ENCODE measurements at places on chromosomes 4 and X.

DNA sequence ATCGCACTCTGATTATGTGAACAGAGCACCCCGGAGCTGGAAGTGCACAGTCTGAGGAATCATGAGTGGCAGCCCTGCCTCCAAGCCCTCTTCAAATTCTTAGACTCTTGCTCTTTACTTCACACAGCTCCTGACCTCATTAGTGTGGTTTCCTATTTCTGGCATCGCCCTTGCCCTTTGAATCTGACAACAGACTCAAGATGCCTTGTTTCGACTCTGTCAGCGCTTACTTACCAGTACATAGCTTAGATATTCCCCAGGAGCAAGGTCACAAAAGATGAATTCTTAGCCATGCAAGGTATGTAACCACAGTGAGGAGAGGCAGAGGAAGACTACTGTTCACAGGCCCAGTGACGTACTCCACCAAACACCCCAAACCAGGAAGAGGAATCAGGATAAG lies 167.2 kb downstream of the KDR start:
- DNase-seq = no peak

DNA sequence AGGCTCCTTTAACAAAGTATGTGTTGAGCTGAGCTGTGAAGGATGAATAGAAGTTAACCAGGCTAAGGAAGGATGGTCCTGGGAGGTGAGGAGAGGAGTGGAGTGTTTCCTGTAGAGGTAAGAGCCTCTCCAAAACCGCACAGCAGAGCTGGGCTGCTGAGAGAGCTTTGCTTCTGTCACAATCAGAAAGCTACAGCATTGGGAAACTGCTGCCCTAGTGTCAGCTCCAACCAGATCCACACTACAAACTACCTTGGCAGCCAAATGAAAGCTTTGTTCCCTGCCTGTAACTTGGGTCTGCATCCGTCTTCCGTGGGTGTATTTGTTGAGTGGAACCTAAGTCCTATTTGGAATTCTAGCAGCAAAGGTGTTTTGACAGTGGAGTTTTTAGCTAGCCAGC lies 91.8 kb downstream of the REPS2 start:
- DNase-seq = no peak

- DNase-seq = no peak
Measured at GRCh38 chr4:76995776-76996175, 46.2 kb downstream of the SEPTIN11 start.

GRCh38 chrX:24443918-24444317 lies 21.2 kb upstream of the PDK3 start:
- DNase-seq = no peak

DNA sequence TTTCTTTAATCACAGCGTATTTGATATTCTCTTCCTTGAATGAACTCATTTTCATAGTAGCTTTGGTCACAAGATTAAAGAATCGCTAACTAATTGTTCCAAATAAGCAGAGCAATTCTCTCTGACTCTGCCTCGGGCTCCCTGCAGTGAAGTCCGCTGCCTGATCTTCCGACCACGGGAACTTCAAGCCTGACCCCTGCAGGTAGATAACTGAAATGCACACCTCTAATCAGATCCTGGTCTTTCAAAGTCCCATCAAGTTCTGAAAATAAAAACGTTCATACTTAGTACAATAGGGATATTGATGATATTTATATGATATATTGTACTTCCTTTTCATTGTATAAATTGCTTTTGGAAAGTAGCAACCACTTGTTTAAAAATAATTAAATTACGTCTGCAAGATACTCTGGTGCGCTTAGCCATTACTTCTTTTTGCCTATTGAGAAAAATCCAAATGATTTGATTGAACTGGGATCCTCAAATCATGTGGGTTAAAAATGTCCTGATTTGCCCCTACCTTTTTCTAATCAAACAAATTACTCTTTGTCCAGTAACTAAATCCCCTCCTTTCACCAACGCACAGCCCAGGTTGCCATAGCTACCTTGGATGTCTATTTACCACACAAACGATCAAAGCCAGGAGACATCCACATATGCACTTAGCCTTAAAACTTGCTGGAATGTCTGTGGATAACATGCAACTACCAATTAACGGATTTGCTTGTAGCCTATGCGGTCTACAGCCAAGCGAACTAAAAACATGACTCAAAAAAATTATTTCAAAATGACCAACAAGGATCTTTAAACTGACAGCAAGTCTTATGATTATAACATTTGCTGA lies 4.2 kb downstream of the MID1 start:
- DNase-seq = no peak

- DNase-seq = no peak
Measured at GRCh38 chr4:106707776-106708463, 328.2 kb downstream of the DKK2 start.

DNA sequence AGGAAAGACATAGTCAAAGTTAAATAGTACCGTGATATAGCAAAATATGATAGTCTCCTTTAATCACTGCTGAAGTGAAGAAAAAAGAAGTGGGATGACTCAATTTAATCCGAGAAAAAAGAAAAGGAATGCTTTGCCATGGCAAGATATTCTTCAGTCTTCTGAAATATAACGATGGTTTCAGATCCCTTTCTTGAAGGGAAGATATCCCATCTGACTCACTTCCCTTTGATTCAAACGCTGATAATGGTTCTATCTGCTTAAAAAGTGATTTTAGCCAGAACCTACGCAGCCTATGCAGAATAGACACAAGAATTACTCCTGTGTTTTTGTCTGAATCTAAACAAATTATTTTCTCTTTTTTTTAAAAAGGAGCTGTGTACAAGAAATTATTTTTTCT lies 68.1 kb upstream of the FTHL17 start:
- no peak for DNase-seq

- no peak for DNase-seq
Measured at GRCh38 chr4:15378062-15378461, 49.8 kb upstream of the C1QTNF7 start.

DNA sequence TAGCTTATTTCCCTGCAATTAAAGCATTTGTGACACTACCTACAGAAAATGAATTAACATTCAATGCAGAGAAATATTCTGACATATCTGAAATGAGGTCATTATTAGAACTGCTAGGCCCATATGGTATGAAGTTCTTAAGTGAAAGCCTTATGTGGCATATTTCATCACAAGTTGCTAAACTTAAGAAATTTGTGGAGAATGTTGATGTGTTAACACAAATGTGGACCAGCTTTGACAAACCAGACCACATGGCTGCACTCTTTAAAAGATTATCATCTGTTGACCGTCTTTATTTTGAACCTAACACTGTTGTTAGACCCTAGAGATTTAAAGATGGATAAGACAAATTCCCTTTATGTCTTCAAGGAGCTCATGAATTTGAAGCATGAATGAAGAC lies 1024.1 kb downstream of the RPA4 start:
- no peak for DNase-seq

DNA sequence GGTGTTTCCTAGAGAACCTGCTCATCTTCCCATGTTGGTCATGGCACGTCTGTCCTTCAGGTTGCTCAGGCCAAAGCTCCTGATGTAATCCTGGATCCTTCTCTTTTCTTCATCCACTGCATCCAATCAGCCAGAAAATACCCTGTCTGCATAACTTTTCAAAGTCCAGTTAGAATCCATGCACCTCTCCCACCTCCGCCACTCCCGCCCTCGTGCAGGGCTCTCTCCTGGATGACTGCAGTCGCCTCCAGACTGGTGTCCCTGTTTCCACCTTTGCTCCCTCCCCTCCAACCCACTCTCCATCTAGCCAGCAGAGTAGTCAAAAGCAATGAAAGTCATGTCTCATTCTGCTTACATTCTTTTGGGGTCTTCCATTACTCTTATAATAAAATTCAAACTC lies 16.0 kb downstream of the CNGA2 start:
- no peak for DNase-seq

- no peak for DNase-seq
Measured at GRCh38 chr4:68129793-68130192, at the start of gene TMPRSS11F. Gene TMPRSS11F, minus strand, starts transcription at chr4:68129869. Its CDS starts 49 bp downstream, at chr4:68129820.

GRCh38 chr4:113675731-113676697 lies 85.5 kb downstream of the CAMK2D start:
- no peak for DNase-seq

DNA sequence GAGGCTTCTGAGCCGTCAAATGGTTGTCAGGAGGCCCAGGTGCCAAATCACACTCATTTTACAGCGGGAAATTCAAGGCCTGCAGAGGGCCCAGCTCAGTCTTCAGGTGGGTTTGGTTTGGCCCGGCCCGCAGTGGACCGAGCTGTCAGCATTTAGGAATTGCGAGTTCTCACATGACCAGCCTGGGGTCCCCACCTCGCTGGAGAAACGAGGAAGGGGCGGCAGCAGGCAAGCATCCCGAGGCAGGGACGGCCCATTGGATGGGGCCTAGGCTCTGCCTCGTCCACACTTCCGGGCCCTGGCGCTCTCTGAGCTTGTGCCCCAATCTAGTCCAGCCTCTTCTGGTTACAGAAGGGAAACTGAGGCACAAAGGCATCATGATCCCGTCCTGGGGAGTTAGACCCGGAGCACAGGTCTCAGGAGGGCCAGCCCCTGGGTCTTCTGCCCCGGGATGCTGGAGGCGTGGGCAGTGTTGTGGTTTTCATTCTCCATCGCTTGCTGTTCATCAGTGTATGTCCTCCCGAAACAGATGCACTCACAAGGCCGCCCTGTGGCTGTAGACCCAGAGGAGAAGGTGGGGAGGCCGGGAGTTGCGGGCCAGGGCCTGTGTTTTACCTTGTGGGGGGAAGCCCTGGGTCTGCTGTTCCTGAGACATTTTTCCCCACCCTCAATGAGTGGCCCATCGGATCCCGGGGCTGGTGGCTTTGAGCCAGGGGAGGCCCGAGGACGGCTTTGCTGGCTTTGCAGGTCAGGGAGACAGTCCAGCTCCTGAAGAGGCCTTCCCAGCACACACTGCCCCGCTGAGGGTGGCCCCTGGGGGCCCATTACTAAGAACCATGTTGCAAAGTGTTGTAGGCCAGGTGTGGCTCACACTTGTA lies 8.9 kb downstream of the PSAPL1 start:
- no peak for DNase-seq

GRCh38 chr4:119788349-119789266 lies 160.0 kb upstream of the PDE5A start:
- DNase-seq = no peak
